Vagina (tissue), 2 donors: ENCODE measurements at places on chromosomes 5 and 9. TPM values are rescaled to one million over a fixed set of nuclear protein-coding genes. Genes with fewer than 3 reads are reported as not detected.

DNA sequence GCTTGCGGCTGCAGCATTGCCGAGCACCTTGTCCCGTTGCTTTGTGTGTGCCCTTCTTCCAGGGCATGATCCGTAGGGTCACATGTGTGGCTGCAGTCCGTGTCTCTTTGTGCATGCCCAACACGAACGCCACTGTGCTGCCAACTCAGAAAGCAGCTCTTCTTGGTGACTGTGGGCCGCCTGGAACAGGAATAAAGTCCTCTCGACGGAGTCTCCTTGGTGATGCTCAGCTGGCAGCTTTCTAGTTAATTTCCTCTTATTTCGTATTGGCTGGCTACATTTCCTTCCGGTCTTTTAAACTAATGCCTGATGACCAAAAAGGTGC is 5.8 kb downstream of the EXOC3 start:
- no peak for DNase-seq

GRCh38 chr9:31615966-31616365 is 768.5 kb upstream of the ACO1 start:
- no peak for DNase-seq

DNA sequence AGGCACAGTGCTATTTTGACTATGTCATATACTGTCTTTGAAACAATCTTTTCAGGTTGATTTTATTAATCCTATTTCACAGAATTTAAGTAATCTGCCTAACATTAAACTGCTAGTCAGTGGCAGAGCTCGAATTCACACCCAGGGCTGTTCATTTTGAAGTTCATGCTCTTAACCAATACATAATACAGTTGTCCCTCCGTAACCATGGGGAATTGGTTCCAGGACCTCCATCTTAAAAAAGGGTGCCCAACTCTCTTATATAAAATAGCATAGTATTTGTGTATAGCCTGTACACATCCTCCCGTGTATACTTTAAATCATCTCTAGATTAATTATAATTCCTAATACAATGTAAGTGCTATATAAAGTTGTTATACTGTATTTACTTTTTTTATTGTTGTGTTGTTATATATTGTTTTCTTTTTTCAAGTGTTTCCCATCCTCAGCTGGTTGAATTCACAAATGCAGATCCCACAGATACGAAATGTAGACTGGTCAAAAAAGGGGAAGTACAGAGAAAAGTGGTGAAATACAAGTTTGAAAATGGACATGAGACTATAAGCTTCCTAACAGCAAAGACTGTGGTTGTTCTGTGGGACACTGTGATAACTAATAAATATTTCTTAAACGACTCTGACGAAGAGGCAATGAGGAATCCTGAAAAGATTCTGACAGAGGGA is 18.3 kb downstream of the RFX3 start:
- DNase-seq, result no peak

CBY3 gene
- total RNA-seq, result not detected

DNA sequence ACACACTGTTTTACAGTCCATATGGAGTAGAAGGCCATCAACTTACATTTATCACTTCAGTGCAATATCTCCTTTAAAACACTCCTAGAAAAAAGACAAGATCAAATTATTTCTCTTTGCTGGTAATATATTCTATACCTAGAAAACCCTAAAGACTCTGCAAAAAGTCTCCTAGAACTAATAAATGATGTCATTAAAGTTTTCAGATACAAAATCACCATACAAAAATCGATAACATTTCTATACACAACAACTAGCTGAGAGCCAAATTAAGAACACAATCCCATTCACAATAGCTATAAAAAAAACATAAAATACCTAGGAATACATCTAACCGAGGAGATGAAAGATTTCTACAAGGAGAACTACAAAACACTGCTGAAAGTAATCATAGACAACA is 300.3 kb downstream of the CETN3 start:
- no peak for DNase-seq

CRHBP gene
- 5.9 TPM for total RNA-seq

RANBP6 gene
- 10.1 TPM for total RNA-seq

PCDHA1 gene
- not detected for total RNA-seq

- DNase-seq, result no peak
Observed at GRCh38 chr5:115440782-115441451, 103.7 kb downstream of the FEM1C start.

DNA sequence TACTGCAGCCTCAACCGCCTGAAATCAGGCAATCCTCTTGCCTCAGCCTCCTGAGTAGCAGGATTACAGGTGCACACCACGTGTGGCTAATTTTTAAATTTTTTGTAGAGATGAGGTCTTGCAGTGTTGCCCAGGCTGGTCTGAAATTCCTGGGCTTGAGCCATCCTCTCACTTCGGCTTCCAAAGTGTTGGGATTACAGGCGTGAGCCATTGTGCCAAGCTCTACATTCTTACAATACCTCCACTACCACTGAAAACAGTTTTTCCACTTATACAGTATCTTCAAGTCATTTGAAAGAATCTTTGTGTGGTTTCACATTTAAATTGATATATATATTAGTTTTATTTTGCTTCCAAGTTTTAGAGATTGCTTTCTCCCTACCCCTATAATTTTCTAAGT is 42.6 kb downstream of the LARP1 start:
- DNase-seq, result no peak

OXCT1 gene
- total RNA-seq, result 15.5 TPM

DNA sequence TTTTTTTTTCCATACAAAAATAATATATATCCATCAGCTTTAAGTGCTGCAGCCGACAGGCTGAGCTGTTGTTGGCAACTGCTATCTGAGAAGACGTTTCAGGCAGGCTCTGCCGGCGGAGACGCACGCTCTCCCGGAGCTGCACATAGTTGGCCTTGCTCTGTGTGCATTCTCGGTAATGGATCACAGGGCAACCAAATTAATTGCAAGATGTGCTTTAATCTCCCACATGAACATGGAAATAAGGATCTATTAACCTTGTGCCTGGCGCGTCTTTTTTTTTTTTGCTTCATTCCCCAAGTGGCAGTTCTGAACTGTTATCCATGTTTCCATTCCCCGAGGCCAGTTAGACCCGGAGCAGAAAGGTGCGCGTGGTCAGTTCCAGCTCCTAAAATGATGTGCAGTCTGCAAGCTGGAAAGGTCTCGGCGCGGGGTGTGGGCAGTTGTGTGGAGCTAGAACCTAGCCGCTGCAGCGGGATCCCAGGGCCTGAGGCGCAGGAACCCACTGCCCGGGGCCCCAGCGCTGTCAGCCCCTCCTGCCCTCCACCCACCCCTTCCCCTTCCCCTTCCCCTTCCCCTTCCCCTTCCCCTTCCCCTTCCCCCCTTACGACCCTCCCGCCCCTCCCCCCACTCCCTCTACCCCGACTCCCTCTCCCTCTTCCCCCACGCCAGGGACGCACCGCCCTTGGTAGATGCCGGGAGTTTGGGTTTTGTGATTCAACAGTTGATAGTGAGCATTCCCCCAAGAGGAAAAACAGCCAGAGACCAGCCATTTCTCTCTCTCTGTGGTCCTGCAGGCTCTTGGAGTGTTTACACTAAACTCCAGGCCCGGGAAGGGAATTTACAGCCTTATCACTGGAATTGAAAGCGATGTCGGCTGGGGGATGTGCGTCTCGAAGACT is 137.8 kb downstream of the CEP120 start:
- no peak for DNase-seq

DNA sequence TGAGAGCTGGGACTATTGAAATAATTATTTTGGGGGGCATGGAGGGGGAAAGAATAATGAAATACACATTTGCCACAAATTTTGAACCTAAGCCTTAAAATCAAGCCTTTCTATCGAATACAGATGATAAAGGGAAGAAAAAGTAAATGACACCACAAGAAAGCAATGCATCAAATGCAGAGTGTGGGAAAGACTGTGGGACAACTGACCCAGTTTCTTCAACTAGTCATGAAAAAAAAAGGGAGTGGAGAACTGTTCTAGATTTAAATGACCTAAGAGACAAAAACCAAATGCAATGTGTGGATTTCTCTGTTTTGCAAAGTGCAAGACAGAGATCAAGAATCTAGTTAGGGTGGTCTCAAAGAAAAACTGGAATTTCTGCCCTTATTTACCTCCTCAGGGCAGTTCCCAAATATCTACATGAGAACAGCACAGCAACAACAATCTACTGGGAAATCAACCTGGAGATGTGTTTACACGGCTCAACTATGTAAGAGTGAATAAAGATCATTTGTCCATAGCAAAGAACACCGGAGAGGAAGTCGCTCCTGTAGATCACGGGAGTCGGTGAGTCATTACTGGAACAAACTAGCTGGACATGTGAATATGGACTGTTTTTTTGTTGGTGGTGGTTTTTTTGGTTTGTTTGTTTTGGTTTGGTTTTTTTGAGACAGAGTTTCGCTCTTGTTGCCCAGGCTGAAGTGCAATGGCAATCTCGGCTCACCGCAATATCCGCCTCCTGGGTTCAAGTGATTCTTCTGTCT is 145.9 kb downstream of the DROSHA start:
- DNase-seq, result no peak

DNA sequence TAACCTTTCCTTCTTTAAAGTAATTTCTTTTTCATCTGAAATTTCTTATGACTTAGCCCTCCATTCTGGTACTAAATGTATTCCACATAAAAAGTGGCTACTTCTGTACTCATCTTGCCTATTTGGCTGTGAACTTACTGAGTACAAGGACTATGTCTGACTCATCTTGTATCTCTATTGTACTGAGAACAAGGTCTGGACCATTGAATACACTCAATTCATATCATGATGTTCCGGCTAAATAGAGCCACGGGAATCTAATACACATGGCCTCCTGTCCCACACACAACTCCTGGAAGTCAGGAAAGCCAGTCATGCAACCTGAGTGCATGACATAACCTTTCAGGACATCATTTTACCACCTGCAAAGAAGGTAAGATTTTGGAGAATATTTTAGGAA is 203.9 kb downstream of the PLK2 start:
- DNase-seq, result no peak
